Liver (tissue), 10 donors: ENCODE measurements at places on chromosomes 3 and 15.

- DNase-seq, result no peak
Observed at GRCh38 chr15:36008719-36009118, 462.8 kb upstream of the DPH6 start.

DNA sequence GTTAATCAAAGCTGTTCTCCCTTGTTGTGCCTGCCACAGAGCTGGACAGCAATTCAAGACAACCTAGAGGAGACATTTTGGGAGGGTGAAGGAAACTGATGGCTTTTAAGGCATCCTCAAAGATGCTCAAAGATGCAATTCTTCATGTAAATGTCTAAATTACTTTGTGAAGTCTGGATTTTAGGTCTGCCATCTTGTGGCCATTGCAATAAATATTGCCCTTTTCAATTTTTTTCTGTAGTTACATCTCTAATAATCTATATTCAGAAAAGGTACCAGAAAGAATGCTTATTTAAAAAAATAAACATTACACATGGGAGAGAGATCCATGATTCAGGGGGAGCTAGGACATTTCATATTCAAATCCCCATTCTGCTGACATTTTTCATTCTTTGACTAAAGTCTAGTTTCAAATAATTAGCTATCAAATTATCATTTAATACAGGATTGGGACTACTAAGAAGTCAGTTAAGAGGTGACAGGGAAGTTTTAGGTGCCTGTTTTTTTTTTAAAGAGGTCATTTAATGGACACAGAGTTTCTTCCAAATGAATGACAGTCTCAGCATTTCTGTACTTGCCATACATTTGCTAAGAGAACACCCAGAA is 259.8 kb upstream of the WNT5A start:
- no peak for DNase-seq

DNA sequence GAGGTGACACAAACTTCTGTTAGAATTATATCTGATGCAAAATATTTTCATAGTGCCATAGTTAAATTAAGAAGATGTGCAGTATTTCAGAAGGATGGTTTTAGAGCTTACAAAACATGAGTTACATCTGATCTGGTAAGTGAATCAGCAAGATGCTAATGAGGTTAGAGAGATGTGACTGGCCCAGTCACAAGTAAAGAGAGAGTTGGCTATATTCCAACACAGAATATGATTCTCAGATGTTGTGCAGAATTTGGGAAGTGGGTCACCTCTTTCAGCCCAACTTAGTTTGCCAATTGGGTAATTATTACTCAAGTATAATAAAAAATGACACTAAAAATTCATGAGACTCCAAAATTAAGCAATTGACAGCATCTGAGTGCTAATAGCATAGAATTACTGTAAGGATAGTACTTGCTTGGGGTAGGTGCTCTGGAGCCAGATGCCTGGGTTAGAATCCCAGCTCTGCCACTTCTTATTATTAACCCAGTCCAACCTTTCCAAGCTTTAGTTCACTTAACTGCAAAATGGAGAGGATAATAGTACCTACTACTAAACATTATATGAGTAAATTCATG is 30.8 kb downstream of the P2RY1 start:
- no peak for DNase-seq

DNA sequence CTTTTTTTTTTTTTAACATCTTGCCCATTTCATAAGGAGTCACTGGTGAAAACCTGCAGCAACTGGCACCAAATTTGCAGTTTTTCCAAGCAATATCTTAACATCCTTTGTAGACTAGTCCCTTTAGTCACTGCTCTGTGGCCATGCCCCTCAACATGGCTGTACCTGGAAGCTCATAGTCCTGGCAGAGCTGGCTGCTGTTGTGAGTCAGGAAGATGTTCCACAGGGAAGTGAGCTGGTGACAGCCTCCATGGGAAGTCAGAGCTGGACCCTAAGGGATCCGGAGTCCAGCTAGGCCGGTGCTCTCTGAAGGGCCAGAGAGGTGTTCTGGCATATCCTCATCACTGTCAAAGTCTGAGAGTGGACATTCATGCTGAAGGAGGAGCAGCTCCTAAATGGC is 99.3 kb upstream of the ZBED2 start:
- DNase-seq, result no peak

DNA sequence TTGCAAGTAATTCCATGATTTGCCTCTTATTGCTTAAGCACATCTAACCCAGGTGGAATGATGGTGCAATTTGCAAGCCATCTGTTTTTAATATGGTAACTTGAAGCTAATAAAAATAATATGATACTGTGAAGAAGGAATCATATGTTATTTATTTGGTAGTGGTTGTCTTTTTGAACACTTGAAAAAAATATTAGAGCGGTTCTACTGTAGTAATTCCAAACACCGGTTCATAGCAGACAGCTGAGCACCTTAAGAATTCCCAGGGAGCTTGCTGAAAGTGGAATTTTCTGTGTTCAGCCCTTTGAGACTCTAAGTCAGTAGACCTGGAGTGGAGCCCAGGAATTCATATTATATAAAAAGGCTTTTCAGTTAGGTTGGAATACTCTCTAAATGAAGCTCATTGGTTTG is 687.4 kb downstream of the EDEM1 start:
- no peak for DNase-seq

DNA sequence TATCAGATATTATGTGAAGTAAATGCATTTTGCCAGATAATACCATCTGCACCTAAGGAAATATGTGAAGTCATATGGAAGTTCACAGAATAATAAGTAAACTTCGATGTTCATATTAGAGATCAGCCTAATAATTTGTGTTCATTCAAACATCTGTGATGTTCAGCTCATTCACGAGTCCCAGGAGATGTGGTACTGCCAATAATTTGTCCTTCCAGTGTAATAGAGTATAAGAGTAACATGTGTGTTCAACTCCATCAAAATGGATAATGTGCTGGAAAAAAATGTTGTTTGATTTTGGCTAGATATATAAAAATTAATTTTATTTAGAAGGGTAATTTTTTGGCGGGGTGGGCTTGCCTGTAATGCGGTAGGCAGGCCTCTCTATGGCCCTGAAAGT is 75.4 kb upstream of the ARL6 start:
- DNase-seq, result no peak
